ENCODE measurements at places on chromosomes 3 and 15.

DNA sequence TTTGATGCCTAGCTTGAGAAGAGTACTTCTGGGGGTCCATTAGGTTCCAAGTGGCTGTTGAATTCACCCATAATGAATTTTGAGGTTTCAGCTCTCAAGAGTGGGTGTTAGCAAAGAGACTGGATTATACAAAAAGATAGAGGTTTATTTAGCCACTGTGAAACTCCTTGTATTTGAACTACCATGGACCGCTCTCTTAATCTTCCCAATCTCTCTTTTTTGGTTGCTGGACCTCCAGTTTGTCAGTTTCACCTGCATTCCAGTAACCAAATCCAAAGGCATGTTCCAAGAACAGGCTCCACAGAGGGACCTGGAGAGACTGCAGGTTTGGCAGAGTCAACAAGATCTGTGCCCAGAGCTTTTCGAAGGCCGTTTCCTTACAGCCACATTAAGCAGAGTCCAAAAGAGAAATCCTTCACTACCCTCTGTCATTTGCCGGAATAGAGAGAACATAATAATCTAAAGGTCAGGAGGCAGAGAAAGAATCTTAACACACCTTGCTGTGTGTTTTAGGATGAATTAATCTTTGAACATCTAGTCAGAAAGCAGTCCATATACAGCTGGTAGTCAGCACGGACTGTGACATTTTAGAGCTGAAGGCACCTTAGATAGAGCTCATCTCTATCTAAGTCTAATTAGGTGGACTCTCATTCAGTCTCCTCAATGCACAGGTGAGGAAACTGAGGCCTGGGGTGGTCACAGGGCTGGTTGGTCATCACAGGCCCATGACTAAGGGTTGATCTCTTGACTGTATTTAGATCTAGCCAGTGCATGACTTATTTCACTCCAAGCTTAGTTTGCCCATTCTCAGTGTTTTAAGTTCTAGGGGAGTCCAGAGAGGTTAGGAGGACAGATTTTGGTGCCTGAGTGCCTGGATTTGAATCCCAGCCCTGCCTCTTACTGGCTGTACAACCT is 1.3 kb downstream of the ABHD2 start:
- no peak for DNase-seq

- no peak for DNase-seq
Observed at GRCh38 chr15:35206060-35206675, 121.1 kb upstream of the NANOGP8 start.

DNA sequence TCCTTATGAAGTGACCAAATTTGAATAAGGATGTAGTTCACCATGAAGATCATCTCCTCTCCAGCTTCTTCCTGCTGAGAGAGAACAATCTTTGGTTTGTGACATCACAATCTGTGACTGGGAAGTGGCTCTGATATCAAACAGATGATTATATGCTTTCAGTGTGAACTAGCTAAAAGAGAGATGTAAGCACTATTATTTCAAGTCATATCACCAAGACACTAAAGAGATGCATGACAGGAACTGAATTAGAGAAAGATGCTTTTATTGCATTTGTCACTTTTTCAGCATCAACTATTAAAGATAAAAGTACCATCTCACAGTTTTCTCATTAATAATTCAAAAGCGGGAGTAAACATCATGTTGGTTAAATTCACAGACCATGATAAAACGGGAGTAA is 3.5 kb downstream of the CHRM5 start:
- DNase-seq, result peak; percentile 44

- DNase-seq, result peak; percentile 74
Observed at GRCh38 chr3:37627951-37628620, 233.6 kb upstream of the CTDSPL start.

DNA sequence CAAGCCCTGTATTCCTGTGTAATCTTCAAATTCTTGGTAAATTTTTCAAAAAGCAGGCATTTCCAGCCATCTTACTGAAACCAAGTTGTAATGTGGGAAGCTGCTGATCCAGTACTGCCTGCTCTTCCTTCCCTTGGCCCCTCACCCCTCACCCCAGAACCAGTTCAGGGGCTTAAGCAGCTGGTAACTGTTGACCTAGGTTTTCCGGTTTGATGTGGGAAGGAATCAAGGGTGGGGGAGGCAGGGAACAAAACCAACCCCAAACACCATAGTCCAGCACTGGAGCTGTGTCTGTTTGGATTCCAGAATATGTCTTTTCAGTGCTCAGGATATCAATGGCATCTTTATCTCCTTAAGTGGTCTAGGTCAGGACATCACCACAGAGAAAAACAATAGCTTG is 26.7 kb downstream of the SNX1 start:
- DNase-seq, result no peak
